ENCODE measurements at places on chromosomes 6 and 20.

DNA sequence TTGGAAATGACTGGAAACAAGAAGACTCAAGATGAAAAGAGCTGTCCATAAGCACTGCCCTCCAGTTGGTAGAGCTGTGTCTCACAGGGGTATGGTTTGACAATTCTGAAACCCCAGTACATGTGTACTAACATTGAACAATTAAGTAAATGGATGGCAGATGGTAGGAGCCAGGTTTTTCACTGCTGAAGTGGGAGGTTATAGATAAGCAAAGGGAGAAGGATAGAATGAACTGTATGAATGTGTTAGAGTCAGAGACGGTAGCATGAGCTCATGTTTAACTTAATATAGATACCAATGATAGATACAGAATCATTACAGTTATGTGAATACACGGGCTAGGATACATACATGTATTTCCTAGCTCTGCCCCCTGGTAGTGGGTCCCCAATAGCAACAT is 95.0 kb upstream of the SIRPA start:
- DNase-seq, result no peak

DNA sequence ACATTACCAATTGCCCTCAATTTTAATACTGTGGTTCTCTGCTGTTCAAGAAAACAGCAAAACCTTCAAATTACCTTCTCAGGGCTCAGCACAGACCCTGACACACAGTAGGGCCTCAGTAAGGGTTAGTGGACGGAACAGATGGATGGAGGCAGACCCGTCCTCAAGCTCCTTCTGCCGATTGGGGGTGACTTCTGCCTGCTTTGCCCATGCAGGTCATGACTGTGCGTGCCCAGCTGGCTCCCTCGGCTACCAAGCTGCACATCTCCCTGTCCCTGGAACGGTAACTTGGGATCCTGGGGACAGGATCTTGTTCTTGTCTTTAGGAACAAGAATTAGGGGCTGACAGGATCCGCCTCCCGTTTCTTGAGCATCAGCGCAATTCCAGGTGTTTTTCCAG is 9.8 kb upstream of the BPIFB4 start:
- no peak for DNase-seq

- no peak for DNase-seq
These were observed 1.3 kb downstream of the DSTN start for GRCh38 chr20:17571153-17571527.

DNA sequence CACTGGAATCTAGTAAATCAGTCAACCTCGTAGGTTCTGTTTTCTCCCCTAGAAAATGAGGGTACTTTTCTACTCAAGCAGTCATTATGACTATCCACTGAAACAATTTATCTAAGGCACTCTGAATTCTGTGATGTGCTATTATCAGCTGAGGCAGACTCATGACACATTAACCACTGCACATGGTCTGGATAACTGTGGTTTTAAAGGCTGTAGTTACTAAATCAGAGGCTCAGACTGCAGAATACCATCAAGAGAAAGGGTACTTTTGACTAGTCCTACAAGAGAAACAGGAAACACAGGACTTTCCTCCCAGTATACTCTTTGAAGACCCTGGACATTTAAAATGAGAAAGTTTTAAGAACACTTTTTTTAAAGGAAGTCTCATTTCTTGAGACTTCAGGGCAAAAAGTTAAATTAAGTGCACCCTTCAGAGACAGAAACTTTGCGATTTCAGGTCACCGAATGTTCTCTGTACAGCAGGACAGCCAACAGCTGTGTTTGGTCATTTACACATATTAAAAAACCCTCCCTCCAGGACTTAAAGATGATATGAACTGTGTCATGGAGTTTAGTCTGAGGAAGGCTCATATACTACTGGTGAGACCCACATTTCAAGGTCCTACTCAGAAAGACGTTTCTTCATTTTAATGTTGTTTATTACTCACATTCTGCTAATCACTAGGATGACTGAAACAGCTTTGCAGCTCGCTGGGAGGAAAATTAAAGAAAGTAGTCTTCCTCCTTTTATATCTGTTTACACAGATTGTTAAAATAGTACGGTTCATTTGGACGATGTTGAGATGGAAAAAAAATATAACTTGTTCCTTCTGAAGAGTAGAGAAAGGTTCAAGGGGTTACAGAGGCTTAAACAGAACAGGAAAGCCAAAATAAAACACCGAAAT is 19.9 kb downstream of the ATXN1 start:
- DNase-seq, result no peak

GRCh38 chr6:24554474-24554873 is 59.7 kb downstream of the ALDH5A1 start:
- DNase-seq, result no peak

DNA sequence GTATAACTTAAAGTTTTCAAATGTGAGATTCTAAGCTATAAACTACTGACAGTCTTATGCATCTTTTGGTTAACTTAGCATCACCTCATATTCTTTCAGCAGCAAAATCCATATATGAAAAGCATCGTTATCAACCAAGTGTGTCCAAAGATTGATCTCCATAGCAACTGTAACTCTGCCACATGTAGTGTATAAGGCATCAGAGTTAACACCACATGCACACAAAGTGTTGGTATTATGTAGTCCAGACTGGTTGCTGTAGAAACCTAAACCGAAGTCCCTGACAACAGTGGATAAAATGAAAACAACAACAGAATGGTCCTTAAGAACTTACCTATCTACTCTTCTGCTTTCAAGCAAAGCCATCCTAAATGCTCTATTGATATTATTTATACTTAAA is 39.6 kb downstream of the PDSS2 start:
- DNase-seq, result no peak

GRCh38 chr6:157911278-157911677 is 70.4 kb upstream of the SYNJ2 start:
- no peak for DNase-seq

DNA sequence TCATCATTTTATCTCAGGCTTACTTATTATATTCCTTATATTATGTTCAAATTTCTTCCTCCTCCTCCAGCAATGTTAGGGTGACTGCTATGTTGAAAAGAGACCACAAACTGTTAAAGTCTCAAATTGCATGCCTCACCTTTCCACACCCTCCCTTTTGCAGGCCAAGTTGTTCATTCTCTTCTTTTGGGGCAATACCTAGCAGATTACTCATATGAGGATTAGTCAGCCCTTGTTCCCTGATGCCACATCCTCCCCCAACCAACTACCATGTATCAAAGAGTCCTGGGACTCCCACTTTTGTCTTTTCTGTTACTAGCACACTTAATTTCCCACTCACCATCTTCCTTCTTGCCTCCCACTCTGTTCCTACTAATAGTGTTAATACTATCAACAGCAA is 434.7 kb downstream of the BCKDHB start:
- no peak for DNase-seq

- DNase-seq, result no peak
These were observed 11.1 kb upstream of the FAM209A start for GRCh38 chr20:56513161-56514150.

DNA sequence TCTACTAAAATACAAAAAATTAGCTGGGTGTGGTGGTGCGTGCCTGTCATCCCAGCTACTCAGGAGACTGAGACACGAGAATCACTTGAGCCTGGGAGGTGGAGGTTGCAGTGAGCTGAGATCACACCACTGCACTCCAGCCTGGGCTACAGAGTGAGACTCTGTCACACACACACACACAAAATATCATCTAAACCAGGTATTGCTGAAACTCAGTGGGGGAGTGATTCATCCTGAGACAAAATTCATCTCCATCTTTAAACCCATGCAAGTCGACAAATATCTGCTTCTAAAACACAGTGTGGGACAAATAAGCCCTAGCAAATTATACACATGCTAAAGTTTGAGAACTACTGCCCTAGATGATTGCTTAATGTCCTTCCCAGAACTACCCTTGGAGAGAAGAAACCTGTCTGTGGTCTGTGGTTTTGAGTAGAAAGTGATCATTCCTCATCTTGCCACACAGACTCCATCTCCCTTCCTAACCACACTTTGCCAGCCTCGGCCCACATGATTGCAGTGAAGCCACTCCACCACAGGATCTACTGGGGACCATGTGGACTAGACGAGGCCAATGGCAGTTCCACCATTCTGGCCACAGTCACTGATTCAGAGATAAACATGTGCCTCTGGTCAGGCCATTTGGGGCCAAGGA is 130.3 kb downstream of the OPRM1 start:
- no peak for DNase-seq

GRCh38 chr20:47296950-47297349 is 59.5 kb downstream of the ZMYND8 start:
- no peak for DNase-seq

GRCh38 chr20:17895641-17896171 is 72.9 kb downstream of the SNX5 start:
- DNase-seq, result no peak

DNA sequence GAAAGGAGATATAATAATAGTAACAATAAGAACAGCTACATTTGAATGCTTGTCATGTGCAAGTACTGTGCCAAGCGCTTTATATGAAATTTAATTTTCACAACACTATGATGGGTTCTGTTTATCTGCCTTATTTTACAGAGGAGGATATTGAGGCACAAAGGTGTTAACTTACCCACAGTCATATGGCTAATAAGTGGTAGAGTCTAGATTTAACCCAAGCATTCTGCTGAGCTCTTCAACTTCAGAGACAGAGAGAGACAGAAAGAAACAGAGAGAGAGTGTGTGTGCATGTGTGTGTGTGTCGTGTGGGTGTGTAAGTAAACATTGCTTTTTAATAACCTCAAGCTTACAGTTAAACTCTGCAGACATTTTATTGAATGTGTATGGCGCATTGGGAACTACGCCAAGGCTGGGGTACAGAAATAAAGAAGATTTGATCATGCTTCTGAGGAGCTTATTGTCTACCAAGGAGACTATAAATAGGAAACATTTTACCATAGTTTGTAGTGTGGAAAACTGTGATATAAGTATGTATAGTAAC is 12.9 kb downstream of the TBPL1 start:
- DNase-seq, result no peak

GRCh38 chr6:154567695-154568220 is 57.3 kb upstream of the CNKSR3 start:
- no peak for DNase-seq

- DNase-seq, result no peak
These were observed 61.5 kb upstream of the VSTM2L start for GRCh38 chr20:37841389-37841788.

GRCh38 chr6:147260091-147260490 is 55.9 kb downstream of the STXBP5 start:
- DNase-seq, result no peak

DNA sequence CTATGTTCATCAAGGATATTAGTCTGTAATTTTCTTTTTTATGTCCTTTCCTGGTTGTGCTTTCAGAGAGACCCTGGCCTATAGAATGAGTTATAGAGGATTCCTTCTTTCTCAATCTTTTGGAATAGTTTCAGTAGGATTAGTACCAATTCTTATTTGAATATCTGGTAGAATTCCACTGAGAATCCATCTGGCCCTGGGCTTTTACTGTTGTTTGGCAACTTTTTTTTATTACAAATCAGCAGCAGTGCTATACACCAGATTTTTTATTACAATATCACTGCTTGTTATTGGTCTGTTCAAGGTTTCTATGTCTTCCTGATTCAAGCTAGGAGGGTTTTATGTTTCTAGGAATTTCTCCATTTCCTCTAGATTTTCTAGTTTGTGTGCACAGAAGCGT is 50.0 kb upstream of the NRSN1 start:
- DNase-seq, result no peak

- DNase-seq, result peak; percentile 60
These were observed 841.2 kb upstream of the FLRT3 start for GRCh38 chr20:15178581-15178980.

DNA sequence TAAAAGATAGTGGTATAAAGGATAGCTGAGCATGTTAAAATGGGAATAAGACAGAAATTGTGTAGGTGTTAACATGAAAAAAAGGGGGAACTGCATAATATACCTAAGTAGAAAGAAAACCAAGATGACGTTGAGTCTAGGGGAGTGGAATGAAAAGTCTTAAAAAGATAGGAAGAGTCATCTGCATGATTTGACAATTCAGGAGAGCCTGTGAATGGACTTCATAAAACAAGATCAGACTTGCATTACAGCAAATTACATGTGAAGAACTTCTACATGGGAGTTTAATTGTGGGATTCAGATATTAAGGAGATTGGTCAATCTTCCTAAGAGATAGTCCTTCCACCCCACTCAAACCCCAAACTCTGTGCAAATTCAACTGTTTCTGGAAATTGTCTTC is 85.5 kb downstream of the WASF1 start:
- DNase-seq, result no peak

GRCh38 chr20:40891351-40891750 is 137.3 kb upstream of the TOP1 start:
- no peak for DNase-seq
